Globus pallidus (tissue), 1 donor: ENCODE measurements at places on chromosomes 1 and 21.

DNA sequence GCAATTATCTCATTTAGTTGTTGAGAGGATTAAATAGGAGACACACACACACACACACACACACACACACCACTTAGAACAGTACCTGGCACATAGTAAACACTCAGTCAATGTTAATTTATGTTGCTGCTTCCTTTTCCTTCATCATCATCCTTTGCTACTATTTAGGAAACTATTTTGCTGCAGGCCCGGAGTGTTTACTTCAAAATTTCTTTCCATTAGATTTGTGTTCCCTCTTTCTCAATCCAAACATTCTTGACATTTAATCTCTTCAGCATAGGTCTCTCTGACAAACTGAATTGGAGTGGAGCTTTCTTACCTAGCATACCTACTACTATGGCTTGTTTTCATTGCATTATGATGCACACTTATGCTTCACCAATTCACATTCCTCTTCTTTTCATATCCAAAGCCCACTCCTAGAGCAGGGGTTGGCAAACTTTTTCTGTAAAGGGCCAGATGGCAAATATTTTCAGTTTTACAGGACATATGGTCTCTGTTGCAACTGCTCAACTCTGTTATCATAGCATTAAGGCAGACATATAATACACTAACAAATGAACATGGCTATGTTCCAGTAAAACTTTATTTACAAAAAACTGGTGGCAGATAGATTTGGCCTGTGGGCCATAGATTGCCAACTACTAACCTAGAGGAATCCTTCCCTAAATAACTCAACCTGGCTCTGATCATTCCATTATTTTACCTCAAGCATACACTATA, 49.5 kb downstream of the SCMH1 start:
- no peak for DNase-seq

- DNase-seq: no peak
Observed at GRCh38 chr1:165826565-165827267, 698 bp upstream of the UCK2 start.

DNA sequence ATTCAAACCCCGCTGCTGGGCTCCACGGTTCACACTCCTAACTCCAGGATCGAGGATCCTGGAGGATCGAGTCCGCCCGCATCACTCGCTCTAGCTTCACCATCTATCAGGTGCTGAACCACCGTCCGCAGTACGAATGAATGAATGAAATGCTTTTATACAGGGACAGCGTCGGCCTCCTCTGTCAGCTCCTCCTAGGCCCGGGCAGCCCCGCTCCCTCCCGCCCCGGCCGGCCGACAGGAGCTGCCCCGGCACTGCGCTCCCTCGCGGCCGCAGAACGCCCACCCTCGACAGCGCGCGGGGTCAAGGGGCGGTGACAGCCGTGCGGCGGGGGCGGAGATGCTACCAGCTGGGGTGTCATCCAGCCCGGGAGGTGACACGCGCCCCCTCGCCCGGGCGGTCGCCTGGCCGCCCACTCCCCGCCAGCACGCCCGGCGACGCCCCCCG, 520 bp downstream of the ZBTB17 start:
- DNase-seq: peak; percentile 73

DNA sequence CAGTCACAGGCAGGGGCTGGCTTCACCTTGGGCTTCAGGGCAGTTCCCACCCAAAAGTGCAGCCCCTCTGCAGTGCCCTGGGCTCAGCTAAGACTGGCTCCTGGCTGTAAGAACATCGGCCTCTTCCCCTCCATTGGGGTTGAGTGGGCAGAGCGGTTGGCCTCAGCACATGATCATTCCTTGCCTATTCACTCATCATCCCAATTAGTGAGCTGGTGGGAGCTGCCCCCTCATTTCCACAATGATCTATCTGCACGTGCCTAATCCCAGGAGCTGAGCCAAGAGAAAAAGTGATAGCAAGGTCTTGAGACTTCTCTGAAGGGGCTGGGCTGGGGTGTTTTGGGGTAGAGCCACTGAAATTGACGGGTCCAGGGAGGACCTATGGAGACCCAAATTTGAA, 133.6 kb downstream of the SYF2 start:
- DNase-seq: no peak

GRCh38 chr1:55988963-55989452, 590.4 kb downstream of the PLPP3 start:
- no peak for DNase-seq

DNA sequence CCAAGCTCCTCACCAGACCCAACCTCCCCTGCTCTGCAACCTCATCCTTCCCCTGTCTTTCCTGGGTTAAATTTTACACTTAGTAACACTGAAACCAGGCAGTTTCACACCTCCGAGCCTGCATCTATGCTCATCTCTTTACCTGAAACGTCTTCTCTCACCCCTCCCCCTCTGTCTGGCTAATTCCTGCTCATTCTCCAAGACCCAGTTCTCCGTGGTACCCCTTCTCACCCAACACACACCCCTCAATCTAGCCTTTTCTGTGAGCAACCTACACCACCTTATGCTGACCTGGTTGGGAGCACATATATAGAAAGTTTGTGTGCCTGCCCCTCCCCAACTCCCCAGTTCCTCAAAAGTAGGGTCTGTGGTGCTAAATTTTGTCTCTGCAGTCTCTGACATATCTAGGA, 3.7 kb upstream of the KIAA1614 start:
- DNase-seq: no peak

GRCh38 chr1:87935130-87935529, 606.5 kb downstream of the LMO4 start:
- DNase-seq: no peak

- DNase-seq: no peak
Observed at GRCh38 chr1:240455228-240455821, 156.6 kb downstream of the GREM2 start.

GRCh38 chr1:213122514-213122929, 71.5 kb downstream of the RPS6KC1 start:
- DNase-seq: peak; percentile 63

DNA sequence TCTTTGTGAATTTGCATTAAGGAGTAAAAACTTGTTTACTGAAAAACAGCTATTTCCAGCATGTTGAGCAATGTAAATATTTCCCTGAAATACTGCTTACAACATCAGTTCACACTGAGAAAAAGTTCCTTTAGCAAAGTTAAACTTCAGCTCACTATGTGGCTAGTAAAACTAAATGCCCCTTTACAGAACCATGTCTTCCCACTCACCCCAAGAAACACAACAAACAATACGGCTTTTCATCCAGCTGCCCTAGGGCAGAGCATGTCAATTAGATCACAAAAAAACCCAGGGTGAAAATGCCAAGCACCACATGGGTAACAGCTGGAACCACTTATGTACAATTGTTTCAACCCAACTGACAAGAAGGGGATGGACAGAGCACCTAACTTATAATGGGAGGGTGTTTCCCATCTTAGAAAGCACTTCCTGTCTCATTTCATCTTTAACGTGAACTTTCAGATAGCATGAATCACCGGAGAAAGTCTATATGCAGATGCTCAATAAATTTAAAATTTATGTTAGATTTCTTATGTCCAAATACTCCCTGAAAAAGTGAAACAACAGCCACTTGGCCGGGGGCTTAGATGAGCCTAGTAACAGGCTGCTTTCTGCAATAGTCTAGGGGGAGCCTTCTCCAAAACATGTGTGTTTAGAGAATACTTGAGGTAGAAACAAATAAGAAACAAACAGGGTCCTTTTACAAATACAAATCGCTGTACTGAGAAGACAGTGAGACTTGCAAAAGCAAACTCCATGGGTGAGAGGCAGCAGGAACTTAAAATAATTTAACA, 6.6 kb downstream of the NID1 start:
- DNase-seq: no peak

DNA sequence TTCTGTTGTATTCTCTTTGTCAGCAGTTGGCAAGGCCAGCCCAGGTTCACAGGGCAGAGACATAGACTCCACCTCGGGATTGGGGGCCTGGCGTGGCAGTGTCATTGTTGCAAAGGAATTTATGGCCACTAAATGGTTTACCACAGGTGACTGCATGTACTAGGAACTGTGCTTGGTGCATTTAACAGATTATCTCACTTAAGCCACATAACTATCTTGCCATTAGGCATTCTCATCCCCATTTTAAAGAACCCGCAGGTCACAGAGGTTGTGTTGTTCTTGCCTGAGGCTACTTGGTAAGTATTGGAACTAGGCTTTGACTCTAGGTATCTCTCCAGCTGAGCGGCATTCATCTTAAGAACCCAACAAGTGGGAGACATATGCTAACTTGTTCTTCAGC, 9.7 kb downstream of the TLCD4 start:
- DNase-seq: no peak

GRCh38 chr1:115115521-115116161, 26.3 kb upstream of the TSPAN2 start:
- no peak for DNase-seq

- no peak for DNase-seq
Observed at GRCh38 chr1:74012583-74012982, 185.4 kb downstream of the LRRIQ3 start.

GRCh38 chr1:156076609-156077429, 5.4 kb downstream of the MEX3A start:
- DNase-seq: no peak

DNA sequence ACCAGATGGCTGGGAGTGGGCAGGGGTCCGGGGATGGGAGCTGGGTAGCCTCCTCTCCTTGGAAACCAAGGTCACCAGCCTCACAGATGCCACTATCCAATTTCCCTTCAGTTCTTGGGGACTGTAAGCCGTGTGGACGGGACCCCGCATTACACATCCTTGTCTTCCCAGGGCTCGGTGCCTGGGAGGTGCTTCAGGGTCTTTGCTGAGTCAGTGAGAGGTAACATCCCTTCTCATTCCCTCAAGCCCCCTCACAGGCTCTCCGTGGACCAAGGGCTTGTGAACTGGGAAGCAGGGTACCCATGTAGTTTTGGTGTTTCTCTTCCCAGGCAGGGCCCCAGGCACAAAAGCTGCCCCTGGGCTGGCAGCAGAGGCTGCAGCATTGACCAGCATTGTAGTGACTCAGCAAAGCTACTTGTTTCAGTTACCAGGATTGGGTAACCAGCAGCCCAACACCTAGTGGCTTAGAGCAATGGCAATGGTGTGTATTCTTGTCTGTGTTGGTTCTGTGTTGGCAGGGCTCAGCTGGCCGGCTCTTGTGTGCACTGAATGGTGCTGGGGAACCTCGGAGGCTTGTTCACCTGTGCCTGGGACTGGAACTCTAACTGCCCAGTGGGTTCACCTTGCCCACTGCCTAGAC, 24.6 kb upstream of the PCBP3 start:
- DNase-seq: no peak

- no peak for DNase-seq
Observed at GRCh38 chr1:3790500-3790923, 5.8 kb downstream of the LRRC47 start.

DNA sequence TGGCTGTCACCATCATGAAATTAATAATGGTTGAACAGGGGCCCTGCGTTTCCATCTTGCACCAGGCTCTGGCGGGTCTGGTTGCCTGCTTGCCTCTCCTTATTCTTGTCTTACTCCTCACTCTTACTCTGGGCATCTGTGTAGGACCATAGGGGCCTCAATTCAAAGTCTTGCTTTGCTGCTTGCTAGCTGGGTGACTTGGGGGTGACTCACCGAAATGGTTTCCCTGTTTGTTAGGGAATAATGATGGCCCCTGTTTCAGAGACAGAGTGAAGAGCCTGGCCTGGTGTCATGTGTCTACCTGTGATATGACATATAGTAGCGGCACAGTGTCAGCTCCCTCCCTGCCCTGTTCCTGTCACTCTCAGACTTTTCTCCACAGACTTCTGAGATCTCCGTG, 24.6 kb downstream of the KCNC4 start:
- DNase-seq: no peak
